Naive thymus-derived CD8-positive, alpha-beta T cell (primary cell): ENCODE measurements at places on chromosomes 12 and 14.

GRCh38 chr14:102229739-102230092 lies 75.2 kb downstream of the MOK start:
- H3K27me3 ChIP-seq: no peaks in the 10 kb centered on the region
- peaks cover 2% of the 10 kb centered on the region for H3K4me1 ChIP-seq
- no peak overlapping the region for H3K27ac ChIP-seq
- no peak overlapping the region for H3K4me3 ChIP-seq
- no peak for DNase-seq
- H3K36me3 ChIP-seq: peaks cover 2% of the 10 kb centered on the region

DNA sequence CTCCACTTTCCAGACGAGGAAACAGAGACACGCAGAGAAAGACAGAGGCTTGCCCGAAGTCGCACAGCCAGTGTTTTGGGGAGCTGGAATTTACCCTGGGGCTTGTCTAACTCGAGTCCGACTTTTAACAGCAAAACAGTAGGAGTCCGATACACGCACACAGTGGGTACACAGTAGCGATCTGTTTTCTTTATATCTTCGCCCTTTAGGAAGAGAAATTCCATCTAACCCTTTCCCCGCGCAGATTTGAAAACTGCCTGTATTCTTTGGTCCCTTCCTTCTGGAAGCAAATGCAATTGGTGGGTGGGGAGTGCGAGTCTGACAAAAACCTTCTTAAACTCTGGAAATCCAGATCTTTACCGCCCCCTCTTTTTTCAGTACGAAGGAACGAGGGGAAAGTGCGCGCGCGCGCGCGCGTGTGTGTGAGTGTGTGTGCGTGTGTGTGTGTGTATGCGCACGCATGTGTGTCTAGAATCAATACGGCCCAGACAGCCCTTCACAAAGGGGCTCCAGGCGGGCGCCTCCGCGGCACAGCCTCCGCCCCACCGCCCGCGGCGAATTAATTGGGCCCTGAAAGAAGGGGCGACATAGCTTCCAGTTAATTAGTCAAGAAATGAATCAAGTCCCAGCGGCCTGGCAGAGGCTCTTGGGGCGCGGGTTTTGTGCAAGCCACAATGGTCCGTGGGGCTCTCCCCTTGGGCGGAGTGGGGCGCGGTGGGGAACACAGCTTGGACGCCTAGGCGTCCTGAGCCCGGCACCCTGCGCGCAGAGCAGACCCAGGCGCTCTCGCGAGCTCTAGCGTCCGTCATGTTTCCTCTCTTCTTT lies 14.0 kb upstream of the TBX3 start:
- H3K4me1 ChIP-seq: no peaks in the 10 kb centered on the region
- H3K27ac ChIP-seq: no peak overlapping the region
- H3K4me3 ChIP-seq: no peak overlapping the region
- DNase-seq: no peak
- H3K36me3 ChIP-seq: no peaks in the 10 kb centered on the region
- H3K27me3 ChIP-seq: peaks cover 87% of the 10 kb centered on the region

DNA sequence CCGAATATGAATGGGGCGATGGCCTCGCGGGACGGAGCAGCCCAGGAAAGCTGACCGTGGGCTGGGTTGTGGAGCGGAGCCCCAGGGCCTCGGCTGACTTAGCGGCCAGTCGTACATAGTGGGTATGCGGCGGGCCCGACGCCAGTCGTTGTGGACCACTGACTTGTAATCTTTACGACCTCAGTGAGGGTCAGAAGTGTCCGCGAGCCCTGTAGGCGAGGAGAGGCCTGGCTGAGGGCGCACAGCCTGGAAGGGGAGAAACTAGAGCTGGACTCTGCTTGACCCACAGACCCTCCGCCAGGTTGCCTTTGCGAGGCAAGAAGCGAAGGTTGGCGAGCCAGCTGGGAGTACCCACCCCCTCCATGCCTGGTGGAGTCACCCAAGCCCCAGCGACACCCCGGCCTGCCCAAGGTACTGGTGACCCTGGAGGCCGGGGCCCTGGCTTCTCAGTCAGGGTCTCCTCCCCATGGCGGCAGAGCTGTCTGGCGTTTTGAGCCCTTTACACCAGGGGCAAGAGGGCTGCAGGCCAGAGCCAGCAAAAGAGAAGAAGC lies 15.6 kb upstream of the DYNC1H1 start:
- H3K27me3 ChIP-seq: peaks cover 24% of the 10 kb centered on the region
- H3K4me1 ChIP-seq: peaks cover 28% of the 10 kb centered on the region
- DNase-seq: no peak
- peak overlapping the region; percentile 91 for H3K4me3 ChIP-seq

GRCh38 chr14:77003960-77004710 lies 24.4 kb downstream of the IRF2BPL start:
- H3K27ac ChIP-seq: no peak overlapping the region
- DNase-seq: no peak
- no peaks in the 10 kb centered on the region for H3K36me3 ChIP-seq
- H3K4me3 ChIP-seq: no peak overlapping the region
- H3K27me3 ChIP-seq: no peaks in the 10 kb centered on the region

GRCh38 chr12:116320791-116321217 lies 43.3 kb upstream of the MED13L start:
- no peaks in the 10 kb centered on the region for H3K36me3 ChIP-seq
- no peak overlapping the region for H3K27ac ChIP-seq
- H3K27me3 ChIP-seq: no peaks in the 10 kb centered on the region
- no peak overlapping the region for H3K4me3 ChIP-seq

DNA sequence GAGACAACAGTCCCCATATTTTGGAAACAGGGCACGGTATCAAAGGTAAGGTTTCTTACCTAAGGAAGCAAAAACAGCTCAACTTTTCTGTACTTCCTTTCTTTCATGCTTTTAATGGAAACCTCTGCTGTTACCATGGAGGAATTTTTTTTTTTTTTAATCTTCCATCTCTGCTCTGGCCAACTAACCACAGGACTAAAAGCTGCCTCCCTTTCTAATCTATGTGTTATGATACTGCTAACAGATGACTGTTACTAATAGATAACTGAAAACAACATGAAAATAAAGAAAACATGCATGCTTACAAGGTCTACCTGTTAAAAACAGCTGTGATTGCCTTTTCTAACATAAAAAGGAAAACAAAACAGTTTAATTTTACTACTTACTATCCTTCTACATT lies 168.4 kb downstream of the SOX5 start:
- H3K4me3 ChIP-seq: no peak overlapping the region
- H3K4me1 ChIP-seq: no peaks in the 10 kb centered on the region
- H3K27me3 ChIP-seq: no peaks in the 10 kb centered on the region
- H3K36me3 ChIP-seq: no peaks in the 10 kb centered on the region

DNA sequence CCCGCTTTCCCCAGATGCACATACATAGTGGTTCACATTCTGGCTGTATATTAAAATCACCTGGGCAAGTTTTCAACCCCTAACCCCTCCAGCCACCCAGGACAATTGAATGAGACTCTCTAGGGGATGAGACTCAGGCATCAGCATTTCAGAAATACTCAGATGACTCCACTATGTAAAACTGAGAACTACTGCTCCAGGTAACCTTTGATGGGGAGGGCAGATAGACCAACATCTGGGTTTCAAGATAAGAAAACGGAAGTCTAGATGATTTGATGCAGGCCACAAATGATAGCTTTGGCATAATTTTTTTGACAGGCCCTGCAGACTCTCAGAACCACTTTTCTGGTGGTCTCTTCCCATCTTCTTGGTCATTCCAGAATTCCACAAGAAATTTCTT lies 341.1 kb downstream of the EMP1 start:
- H3K27ac ChIP-seq: no peak overlapping the region
- no peaks in the 10 kb centered on the region for H3K36me3 ChIP-seq
- peaks cover 10% of the 10 kb centered on the region for H3K27me3 ChIP-seq

GRCh38 chr12:94982456-94982855 lies 21.0 kb downstream of the NDUFA12 start:
- no peaks in the 10 kb centered on the region for H3K27me3 ChIP-seq
- peaks cover 63% of the 10 kb centered on the region for H3K4me1 ChIP-seq
- no peaks in the 10 kb centered on the region for H3K36me3 ChIP-seq
- DNase-seq: no peak
- H3K27ac ChIP-seq: no peak overlapping the region
- H3K4me3 ChIP-seq: no peak overlapping the region

- peaks cover 3% of the 10 kb centered on the region for H3K36me3 ChIP-seq
- H3K27me3 ChIP-seq: no peaks in the 10 kb centered on the region
- H3K4me3 ChIP-seq: no peak overlapping the region
- no peaks in the 10 kb centered on the region for H3K4me1 ChIP-seq
- DNase-seq: no peak
These were observed 284.1 kb upstream of the FOXG1 start for GRCh38 chr14:28482251-28483040.

DNA sequence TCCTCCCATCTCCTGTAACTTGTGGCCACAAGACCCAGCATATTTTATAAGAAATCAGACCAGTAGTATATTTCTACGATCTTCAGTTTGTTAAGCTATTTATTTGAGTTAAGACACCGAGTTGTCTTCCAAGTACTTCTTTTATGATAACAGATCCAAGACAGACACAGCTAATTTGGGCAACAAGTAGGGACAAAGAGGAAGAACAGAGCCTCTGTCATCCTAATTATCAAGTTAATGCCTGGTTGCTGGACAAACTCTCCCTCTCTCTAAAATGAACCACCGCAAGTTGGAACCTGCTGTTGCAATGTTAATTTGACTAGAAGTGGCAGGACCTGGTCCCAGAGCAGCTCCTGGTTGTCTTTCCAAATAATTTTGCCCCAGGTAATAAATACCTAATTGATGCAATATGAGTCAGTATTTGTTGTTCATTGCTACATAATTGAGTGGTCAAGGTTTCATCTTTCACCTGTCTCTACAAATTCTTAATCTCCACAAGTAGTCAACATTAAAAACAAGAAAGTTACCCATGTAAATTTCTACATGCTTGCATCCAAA lies 323.7 kb downstream of the PAWR start:
- no peak overlapping the region for H3K27ac ChIP-seq
- H3K36me3 ChIP-seq: no peaks in the 10 kb centered on the region
- H3K27me3 ChIP-seq: no peaks in the 10 kb centered on the region
- no peak for DNase-seq
- H3K4me1 ChIP-seq: no peaks in the 10 kb centered on the region
- H3K4me3 ChIP-seq: no peak overlapping the region

DNA sequence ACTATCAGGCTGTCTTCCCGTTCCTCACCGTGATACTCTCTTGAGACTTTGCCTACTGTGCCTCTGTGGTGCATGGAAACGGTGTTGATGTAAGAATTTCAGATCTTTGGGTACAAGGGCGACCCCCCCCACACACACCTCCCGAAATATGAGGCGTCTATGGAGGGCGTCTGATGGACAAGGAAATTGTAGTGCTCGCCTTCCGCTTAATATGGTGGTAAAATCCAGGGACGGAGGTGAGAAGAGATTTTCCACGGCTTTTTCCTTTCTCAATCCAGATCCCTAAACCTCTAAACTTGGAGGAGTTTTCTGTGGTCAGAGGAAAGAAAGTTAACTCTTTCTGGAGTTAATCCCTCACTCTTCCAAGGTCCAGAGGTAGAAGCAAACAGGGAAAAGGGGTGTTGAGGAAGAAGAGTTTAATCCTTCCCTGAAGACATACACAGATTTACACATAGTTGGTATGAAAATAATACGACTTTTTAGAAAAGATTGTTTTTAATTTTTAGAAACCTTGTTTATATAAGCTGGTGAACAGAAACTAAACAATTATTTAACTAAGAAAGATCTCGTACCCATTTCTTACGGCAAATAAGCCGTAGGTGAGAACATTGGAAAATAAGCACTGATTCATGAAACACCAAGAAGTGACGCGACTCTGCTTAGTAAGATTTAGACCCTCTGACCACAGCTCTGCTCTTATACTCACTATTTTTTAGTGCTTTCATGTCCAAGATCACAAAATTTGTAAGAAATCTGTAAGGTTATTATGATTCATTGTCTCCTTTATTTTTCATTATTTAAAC lies 23.1 kb upstream of the RNASE12 start:
- no peaks in the 10 kb centered on the region for H3K4me1 ChIP-seq
- H3K36me3 ChIP-seq: no peaks in the 10 kb centered on the region
- no peak overlapping the region for H3K4me3 ChIP-seq

DNA sequence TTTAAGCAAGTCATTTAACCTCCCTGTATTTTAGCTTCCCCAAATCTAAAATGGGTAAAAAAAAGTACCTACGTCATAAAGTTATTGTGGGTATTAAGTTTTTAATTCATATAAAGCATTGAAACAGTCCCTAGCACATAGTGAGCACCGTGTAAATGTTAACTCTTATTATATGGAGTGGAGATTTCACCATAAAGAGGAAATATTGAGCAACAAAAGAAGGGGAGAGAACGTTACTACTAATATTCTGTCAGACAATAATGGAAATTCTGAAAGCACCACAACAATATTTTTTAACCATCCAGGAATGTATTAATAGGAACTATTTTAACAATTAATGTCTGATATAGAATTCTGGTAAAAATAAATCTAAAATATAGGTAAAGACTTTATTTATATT lies 7.8 kb upstream of the CD163L1 start:
- H3K4me1 ChIP-seq: no peaks in the 10 kb centered on the region
- H3K4me3 ChIP-seq: no peak overlapping the region
- H3K27me3 ChIP-seq: no peaks in the 10 kb centered on the region
- no peak overlapping the region for H3K27ac ChIP-seq
- no peak for DNase-seq

DNA sequence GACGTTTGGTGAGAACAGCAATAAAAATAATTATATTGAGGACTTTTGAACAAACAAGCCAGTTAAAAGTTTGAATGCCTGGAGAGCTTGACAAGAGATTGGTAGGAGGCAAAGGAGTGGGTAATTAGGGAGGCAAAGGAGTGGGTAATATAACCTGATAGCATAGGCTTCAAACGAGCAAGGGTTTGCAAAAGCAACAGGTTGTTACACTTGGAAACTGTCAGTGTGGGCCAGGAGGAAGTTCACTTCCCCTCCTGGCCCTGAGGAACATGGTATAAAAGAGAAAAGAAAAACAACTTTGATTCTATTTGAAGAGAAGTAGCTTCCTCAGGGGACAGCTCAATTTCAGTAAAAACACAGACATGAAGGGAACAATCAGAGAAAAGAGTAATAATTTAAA lies 121.7 kb downstream of the CCER1 start:
- H3K4me3 ChIP-seq: no peak overlapping the region
- H3K27me3 ChIP-seq: no peaks in the 10 kb centered on the region
- no peaks in the 10 kb centered on the region for H3K4me1 ChIP-seq
- H3K36me3 ChIP-seq: no peaks in the 10 kb centered on the region
- H3K27ac ChIP-seq: no peak overlapping the region
